Activated CD4-positive, alpha-beta T cell treated with anti-CD3 and anti-CD28 coated beads, Interleukin-10, Interleukin-2, amounts not matched to agents 100 ng/mL and 50 ng/mL, durations not matched to agents 16 hours and 8 hours (primary cell): ENCODE measurements at places on chromosomes 13 and 19.

GRCh38 chr19:1362387-1363257 lies 21.1 kb upstream of the NDUFS7 start:
- no peak for DNase-seq

GRCh38 chr13:97506511-97506910 lies 72.5 kb downstream of the RAP2A start:
- no peak for DNase-seq

GRCh38 chr19:2337329-2337707 lies 8.8 kb downstream of the SPPL2B start:
- DNase-seq: no peak

GRCh38 chr19:3671680-3672574 lies 28.3 kb downstream of the PIP5K1C start:
- DNase-seq: peak; percentile 19

- DNase-seq: no peak
Observed at GRCh38 chr19:23222998-23223652, 27.1 kb downstream of the ZNF724 start.

GRCh38 chr13:99959540-99960230 lies 11.9 kb downstream of the ZIC5 start:
- no peak for DNase-seq

DNA sequence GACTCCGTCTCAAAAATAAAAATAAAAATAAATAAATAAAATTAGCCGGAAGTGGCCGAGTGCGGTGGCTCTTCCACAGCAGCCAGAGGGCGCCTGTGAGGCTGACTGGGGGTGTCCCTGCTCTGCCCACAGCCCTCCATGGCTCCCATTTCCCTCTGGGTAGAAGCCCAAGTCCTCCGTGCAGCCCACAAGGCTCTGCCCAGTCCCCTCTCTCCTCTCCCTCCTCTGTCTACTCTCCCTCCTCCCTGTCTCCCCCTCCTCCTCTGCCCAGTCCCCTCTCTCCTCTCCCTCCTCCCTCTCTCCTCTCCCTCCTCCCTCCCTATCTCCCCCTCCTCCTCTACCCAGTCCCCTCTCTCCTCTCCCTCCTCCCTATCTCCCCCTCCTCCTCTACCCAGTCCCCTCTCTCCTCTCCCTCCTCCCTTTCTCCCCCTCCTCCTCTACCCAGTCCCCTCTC lies 20.4 kb downstream of the MISP start:
- peak; percentile 39 for DNase-seq

GRCh38 chr13:33139184-33139583 lies 123.0 kb downstream of the KL start:
- DNase-seq: no peak

GRCh38 chr13:44336934-44337333 lies 36.7 kb upstream of the SERP2 start:
- DNase-seq: no peak

DNA sequence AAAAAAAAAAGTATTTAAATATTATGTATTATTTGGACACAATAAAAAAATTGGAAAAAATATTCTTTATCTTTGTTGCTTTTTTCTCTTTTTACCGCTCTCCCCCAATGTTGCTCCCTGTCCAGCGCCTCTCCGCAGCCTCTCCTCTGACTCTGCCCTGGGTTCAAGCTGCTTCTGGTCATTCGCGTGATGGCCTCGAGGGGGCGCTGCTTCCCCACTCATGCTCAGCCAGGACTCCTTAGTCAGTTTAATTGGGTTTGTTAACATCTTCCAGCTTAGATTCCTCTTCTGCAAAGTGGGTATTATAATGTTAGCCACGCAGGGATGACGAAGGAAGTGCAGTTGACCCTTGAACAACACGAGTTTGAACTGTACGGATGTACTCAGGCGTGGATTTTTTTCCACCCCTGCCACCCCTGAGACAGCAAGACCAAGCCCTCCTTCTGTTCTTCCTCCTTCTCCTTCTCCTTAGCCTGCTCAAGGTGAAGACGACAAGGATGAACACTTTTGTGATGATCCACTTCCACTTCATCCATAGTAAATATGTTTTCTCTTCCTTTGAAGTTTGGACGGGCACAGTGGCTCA lies 4.9 kb upstream of the NWD1 start:
- peak; percentile 60 for DNase-seq

- DNase-seq: no peak
Observed at GRCh38 chr19:6271721-6272410, 7.9 kb downstream of the MLLT1 start.

DNA sequence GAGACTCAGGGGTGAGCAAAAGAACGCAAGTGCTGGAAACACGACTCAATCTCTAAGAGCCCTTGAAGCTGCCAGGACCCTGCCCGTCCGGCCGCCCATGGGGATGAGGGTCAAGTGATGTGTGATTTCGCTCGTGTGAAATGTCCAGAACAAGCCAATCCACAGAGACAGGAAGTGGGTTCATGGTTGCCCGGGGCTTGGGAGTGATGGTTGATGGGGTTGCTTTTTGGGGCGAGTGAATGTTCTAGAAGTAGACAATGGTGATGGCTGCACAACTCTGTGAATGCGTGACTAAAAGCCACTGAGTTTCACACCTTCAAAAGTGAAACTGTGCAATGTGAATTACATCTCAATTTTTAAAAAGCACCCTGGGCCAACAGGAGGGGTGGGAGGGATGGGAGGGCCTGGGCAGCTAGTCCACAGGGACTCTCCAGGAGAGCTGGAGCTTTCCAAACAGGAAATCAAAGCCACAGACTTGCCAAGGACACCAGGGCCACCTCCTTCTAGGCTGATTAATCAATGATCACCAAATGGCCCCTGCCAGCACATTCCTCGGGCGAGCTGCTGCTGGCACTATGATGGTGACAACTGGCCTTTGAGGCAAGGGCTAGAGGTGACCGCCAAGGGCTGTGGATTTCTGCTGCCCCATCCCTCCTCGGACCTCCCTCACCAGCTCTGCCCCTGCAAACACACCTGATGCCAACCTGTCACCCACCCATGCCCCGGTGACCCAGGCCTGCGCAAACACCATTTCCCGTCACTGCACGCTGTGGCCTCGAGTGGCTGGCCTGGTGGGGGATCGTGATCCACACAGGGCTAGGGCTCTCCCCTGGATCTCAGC lies 14.0 kb downstream of the DPP9 start:
- DNase-seq: peak; percentile 23

DNA sequence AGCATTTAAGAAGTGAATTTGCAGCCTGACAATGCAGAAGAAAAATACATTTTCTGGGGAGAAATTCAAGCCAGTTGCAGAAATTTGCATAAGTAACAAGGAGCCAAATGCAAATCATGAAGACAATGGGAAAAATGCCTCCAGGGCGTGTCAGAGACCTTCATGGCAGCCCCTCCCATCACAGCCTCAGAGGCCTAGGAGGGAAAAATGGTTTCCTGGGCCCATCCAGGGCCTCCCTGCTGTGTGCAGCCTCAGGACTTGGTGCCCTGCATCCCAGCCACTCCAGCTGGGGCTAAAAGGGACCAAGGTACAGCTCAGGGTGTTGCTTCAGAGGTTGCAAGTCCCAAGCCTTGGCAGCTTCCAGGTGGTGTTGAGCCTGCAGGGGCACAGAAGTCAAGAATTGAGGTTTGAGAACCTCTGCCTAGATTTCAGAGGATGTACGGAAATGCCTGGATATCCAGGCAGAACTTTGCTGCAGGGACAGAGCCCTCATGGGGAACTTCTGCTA lies 16.7 kb upstream of the ITM2B start:
- no peak for DNase-seq

DNA sequence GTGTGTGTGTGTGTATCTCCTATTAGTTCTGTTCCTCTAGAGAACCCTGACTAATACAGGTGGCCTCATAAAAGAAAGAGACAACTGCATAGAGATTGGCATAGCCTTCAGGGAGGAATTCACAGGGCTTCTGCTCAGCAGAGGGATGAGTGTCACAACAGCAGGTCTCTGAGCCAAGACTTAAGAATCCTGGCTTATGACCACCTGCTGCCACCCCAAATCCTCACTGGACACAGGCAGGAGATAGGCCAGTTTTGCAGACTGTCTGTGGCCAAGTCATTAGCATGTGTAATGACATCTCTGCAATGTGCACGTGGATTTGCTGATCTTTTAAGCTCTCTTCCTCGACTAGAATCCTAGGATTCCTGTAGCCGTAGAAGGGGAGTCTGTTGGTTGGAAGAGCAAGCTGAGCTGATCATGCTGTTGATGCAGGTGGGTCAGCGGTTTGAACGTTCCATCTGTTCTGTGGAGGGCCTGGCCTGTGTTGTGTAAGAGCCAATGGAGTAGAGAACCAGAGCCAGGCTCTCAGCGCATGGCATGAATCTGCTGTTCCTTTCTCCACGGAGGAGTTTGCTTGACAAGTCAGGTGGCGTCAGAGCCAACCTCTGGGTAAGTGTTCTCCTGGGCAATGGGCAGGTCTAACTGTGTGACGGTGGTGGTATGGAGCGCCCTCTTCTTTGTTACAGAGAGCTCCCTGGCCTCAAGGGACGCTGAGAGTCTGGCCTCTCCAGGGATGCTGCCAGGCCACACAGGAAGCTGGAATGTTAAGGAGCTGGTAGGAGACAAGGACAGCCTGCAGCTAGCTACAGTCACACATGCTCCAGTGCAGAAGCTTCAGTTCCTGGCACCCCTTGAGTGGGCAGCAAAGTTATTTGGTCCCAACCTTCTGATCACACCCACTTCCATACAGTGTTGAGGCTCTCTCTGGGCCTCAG lies 503.1 kb downstream of the FOXO1 start:
- no peak for DNase-seq

DNA sequence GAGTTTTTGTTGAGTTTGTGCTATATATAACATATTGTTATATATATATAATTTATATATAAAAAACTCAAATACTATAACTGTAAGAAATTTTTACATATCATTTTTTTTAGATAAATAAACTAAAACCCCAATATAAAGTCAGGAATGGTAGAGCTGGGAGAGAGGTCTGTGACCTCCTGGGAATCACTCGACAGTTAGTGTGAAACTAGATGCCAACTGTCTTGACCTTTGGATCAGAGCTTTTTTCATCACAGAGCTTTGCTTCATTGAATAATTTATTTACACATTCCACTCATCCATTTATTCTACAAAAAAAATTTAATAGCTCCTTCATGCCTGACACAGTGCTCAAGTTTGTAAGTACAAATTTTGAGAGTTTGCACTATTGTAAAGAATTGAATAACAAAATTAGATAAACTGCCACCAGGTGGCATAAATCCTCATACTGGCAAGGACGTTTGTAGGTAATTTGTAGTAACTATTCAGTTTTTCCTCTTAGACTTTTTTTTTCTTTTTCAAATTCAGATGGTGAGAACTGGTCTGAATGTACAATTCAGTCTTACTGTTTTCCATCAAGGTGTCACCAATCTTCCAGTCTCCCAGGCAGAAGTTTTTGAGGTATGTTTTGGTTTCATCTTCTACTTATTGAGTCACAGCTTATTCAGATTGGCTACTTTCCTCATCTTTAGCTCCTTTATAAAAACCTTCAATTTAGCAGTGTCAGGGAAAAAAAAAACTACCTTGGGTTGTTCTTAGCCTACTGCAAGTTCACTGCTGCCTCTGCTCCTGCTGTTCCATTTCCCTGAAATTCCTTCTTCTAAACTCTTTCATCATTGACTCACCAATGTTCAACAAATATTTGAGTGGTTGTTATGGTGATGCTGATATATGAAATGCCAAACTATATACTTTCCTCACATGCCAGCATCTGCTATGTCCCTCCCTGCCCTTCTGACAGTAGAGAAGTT lies 28.7 kb downstream of the LACC1 start:
- DNase-seq: peak; percentile 16

DNA sequence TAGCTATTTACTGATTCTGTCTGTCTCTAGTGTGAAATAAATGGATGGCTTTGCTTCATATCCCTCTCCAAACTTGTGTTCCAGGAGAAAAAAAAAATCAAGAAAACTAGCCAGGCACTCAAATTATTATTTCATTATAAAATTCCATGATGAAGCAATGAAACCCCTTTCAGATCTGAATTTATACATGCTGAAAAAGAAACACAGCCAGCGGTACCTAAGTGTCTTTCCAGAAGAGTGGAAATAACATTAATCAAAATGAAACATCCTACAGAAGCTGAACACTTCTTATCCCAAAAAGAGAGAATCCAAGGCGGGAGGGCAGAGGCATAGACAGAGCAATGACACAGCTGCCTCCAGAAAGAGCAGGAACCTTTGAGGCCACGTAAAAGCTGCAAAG lies 15.9 kb downstream of the ENOX1 start:
- no peak for DNase-seq

DNA sequence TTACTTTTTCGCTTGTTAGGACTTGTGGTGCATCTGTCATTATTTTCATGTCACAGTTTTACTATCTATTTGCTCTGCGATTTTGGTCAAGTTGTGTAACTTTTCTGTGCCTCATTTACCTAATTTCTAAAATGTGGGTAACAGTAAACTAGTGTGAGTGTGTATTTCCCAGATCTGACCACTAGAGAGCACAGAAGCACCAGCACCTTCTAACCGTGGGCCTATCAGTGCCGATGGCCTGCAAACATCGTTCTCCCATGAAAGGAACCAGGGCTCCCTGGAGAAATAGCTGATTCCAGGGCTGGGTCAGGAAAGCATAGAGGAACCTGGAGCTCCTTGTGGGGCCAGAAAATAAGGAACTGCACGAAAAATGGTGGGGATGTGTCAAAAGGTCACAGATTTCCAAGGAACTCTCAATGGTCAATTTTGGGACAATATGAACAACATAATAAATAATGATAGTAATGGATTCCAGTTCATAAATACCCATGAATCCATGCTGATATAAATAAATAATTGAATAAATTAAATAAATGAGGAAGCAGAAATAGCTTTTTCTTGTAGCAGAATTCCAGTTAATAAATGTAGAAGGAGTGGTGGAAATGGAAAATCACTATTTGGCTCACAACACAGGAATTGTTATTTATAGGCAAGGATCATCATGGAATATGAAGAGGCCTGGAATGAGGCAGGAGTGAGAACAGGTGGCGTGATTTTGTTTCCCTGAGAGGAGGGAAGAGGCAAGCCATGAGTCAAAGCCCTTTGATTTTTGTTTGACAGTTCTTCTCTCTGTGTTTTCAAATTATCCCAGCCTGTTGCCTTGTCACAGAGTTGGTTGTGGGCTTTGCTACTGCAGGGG lies 31.1 kb downstream of the CEACAM8 start:
- DNase-seq: peak; percentile 54

- peak; percentile 44 for DNase-seq
Observed at GRCh38 chr19:11446652-11447301, 11.3 kb downstream of the PRKCSH start.

DNA sequence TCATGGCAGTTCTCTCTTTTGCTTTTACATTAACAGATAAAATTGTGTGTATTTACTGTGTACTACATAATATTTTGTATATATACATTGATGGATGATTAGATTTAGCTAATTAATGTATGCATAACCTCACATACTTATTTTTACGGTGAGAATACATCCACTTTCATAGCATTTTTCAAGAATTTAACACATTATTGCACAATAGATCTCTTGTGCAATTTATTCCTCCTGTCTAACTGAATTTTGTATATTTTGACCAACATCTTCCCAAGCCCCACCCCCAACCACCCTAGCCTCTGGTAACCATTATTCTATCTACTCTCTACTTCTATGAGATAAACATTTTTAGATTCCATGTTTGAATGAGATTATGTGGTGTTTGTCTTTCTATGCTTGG lies 194.7 kb downstream of the RBM26 start:
- DNase-seq: no peak

DNA sequence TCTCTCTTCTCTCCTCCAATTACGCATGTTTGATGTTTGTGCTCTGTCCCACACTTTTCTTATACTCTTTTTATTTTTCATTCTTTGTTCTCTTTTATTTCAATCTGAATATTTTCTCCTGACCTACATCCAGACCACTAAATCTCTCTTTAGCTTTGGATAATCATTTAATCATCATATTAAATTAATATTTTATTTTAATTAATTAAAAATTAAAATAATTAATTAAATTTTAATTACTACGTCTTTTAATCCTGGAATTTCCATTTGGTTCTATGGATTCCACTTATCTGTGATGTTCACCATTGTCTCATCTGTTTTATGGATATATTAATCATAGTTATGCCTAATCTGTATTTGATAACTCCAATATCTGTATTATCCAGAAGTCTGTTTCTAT lies 62.4 kb downstream of the SPACA7 start:
- no peak for DNase-seq
